ENCODE measurements at places on chromosomes 7 and 10. TPM values are rescaled to one million over a fixed set of nuclear protein-coding genes. Genes with fewer than 3 reads are reported as not detected.

SLC26A5 gene
- 1.9 TPM for total RNA-seq

- no peaks in the 10 kb centered on the region for H3K27me3 ChIP-seq
- H3K4me3 ChIP-seq = no peak overlapping the region
- peaks cover 5% of the 10 kb centered on the region for H3K36me3 ChIP-seq
Observed at GRCh38 chr10:72218726-72219125, 2.6 kb upstream of the ASCC1 start.

- peaks cover 21% of the 10 kb centered on the region for H3K4me1 ChIP-seq
- H3K4me3 ChIP-seq = no peak overlapping the region
- H3K27ac ChIP-seq = no peak overlapping the region
- no peaks in the 10 kb centered on the region for H3K36me3 ChIP-seq
- H3K27me3 ChIP-seq = no peaks in the 10 kb centered on the region
Observed at GRCh38 chr7:85167636-85168035, 19.2 kb downstream of the SEMA3D start.

GRCh38 chr7:66517212-66517909, 111.3 kb upstream of the KCTD7 start:
- H3K4me1 ChIP-seq = no peaks in the 10 kb centered on the region
- DNase-seq = no peak
- H3K27me3 ChIP-seq = no peaks in the 10 kb centered on the region

DNA sequence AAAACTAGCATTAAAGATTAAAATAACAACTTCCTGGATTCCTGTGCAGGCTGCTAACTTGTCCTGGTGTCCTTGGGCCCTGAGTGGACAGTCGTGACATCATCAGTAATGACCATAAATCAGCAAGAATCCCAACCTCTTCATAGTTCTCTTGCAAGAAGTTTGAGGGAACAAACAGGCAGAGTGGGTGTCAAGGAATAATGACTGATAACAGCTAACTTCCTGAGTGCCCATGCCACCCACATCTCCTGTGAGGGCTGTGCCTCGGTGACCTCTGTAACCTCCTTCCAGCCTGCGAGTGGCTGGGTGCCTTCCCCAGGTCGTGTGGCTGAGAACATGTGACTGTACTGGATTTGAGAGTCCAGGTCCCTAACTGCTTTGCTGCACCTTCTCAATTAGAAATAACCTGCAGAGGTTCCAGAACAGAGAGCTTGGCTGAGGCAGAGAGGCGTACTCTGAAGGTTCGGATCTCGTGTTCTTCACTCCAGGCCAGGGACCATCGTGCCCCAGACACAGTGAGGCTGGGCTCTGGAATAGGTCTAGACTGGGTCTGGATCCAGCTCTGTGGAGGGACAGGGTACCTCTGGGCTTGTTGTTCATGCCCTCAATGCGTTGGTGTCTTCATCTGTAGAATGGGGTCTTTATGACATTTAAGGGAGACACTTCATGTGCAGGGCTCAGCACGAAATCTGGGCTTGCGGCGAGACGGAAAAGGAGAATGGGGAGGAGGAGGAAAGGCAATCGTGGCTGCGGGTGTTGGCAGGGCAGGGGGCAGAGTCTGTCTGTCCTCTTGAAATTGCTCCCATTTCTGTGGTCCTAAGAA, 313.1 kb upstream of the ZNF32 start:
- H3K27me3 ChIP-seq = no peaks in the 10 kb centered on the region
- H3K4me1 ChIP-seq = no peaks in the 10 kb centered on the region
- H3K4me3 ChIP-seq = no peak overlapping the region
